ENCODE measurements at places on chromosomes 5 and 9.
A peak's percentile ranks its signal among the peaks of the same experiment; 100 is the strongest.

DNA sequence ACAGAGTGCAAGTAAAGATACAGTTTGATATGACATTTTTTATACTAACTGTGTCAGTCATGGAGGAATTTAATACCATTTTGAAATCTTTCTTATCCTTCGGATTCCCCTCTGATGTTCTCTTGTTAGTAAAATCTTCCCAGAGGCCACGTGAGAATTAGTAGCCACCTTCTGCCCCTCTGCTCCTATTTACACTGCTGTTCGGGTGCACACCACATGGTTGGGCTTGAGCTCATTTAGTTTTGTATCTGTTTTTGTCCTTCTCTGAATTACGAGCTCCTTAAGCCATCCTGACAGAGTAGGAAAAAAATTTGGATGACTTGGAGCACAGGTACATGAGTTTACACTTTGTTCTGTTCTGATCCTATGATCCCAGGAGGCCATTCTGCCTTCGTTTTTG lies 109.7 kb downstream of the SV2C start:
- DNase-seq, result no peak

- no peak for DNase-seq
Observed at GRCh38 chr5:73176250-73176649, 3.3 kb downstream of the TMEM174 start.

DNA sequence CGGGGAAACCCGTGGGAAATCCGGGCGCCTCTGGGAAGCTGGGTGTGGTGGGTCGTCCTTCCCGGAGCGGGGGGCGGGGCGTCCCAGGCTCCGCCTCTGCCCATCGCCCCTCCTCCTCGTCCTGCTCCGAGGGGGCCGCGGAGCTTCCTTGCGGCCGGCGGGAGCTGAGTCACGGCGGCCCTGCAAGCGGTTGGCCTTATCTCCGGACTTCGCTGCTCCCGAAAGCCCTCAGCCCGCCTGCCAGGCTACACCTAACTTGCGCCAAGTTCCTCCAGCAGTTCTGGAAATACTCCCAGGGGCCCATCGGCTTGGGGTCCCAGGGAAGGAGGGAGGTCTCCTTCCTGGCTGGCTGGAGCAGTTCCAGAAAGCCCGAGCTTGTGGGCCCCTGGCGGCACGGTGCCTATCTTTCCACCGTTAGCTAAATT lies 54.1 kb upstream of the CDKN2AIPNL start:
- DNase-seq, result peak; percentile 37

- DNase-seq, result no peak
Observed at GRCh38 chr5:176770431-176770830, 39.9 kb upstream of the UNC5A start.

DNA sequence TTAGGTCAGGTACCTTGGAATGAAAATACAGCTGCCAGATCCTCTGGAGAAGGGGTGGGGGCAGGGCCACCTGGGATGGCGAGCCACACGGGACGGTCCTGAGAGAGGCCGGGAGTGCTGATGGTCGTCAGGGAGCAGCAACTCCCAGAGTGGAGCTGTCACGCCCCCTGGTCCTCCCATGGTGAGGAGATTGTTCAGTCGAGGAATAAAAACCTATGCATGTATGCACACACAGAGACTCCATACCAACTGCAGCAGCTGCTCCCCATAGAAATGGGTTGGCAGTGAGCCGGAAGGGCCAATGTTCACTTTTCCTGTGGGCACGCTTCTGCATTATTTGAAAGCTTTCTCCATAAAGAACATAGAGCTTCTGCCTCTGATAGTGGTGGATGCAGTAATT lies 45.2 kb upstream of the SEMA4D start:
- no peak for DNase-seq

DNA sequence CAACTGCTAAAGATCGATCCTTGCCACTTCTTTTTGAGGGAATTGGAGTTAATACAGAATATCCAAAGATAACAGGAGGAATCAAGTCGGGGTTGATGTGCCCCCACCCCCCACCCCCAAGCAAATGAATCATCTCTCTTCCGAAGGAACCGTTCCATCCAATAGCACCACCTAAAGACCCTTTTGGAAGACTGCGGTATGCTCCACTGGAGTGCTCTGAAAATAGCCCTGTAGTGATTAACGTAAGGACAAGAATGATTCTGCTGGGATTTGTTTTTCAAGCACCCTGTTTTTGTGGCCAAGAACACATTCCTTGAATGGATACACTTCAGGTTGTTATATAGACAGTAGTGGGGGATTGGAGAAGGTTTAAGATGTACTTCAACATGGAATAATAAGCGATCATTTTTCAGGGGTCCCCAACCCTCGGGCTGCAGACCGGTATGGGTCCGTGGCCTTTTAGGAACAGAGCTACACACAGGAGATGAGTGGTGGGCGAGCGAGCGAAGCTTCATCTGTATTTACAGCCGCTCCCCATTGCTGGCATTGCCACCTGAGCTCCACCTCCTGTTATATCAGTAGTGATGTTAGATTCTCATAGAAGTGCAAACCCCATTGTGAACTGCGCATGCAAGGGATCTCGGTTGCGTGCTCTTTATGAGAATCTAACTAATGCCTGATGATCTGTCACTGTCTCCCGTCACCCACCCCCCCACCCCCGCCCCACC lies 44.5 kb upstream of the TMEM252 start:
- no peak for DNase-seq

- DNase-seq, result no peak
Observed at GRCh38 chr9:109161471-109161870, 5.6 kb downstream of the FRRS1L start.

GRCh38 chr9:113973226-113973625 lies 97.1 kb downstream of the ZNF618 start:
- DNase-seq, result no peak

DNA sequence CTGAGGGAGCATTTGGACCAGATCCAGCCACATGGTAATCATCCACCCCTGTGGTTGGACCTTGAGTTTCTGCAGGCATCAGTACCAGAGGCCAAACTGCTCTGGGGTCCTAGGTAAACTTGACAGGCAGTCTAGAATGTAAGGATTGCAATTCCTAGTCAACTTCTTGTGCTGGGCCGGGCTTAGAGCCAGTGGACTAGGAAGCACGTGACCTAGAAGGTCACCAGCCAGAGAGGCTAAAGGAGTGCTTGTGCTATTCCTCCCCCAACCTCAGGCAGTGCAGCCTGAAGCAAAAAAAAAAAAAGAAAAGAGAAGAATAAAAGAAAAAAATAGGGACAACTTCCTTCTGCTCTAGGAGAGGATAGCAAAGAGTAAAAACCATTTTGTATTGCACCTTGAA lies 406.2 kb upstream of the FTMT start:
- DNase-seq, result no peak

- DNase-seq, result no peak
Observed at GRCh38 chr5:133359861-133360260, 252.5 kb downstream of the FSTL4 start.

Data from activated T-helper 9 cell treated with anti-CD3 and anti-CD28 coated beads, Interleukin-2, amount 50 U/mL, for 16 hours (primary cell).